CD8-positive, alpha-beta T cell (primary cell): ENCODE measurements at places on chromosomes 3 and 15. TPM values are rescaled to one million over a fixed set of nuclear protein-coding genes. Genes with fewer than 3 reads are reported as not detected.

Gene ALG3
- total RNA-seq: 15.7 TPM

Gene SLC24A5
- total RNA-seq: not detected

Gene EXD1
- total RNA-seq: not detected

Gene CTXND1
- total RNA-seq: not detected

Gene P2RY1
- not detected for total RNA-seq

Gene MOBP
- not detected for total RNA-seq

Gene SPPL2A
- total RNA-seq: 36.8 TPM

Gene PRTG
- not detected for total RNA-seq

Gene IMP3
- 69.5 TPM for total RNA-seq

Gene SEMA5B
- total RNA-seq: not detected

Gene TNK2
- 127 TPM for total RNA-seq

Gene CGNL1
- not detected for total RNA-seq

Gene MGA
- total RNA-seq: 35.7 TPM

Gene GOLGA8J
- total RNA-seq: not detected

Gene OXTR
- total RNA-seq: not detected

Gene CD200
- 1.1 TPM for total RNA-seq

Gene NPTN
- total RNA-seq: 18.2 TPM

Gene CCK
- total RNA-seq: not detected
